HCT116 (cell line): ENCODE measurements at places on chromosomes 1 and 21.

DNA sequence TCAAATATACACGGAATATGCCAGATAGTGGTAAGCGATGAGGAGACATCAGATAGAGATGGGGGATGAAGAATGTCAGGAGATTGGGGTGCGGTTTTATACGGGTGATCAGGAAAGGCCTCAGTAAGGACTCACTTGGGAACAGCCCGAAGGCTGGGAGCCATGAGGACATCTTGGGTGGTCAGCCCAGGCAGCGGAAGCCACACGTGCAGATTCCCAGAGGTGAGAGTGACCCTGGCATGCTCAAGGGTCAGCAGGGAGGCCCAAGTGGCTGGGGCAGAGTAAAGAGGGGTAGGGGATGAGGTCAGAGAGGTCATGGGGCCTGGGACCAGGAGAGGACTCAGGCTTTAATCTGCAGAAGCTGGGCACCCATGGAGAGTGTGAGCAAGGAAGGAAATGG is 106.6 kb downstream of the MATN1 start:
- no peak for DNase-seq
- no peak overlapping the region for H3K27ac ChIP-seq
- H3K27me3 ChIP-seq = no peaks in the 10 kb centered on the region
- H3K36me3 ChIP-seq = no peaks in the 10 kb centered on the region
- no peak overlapping the region for H3K4me3 ChIP-seq
- H3K4me1 ChIP-seq = peaks cover 44% of the 10 kb centered on the region

DNA sequence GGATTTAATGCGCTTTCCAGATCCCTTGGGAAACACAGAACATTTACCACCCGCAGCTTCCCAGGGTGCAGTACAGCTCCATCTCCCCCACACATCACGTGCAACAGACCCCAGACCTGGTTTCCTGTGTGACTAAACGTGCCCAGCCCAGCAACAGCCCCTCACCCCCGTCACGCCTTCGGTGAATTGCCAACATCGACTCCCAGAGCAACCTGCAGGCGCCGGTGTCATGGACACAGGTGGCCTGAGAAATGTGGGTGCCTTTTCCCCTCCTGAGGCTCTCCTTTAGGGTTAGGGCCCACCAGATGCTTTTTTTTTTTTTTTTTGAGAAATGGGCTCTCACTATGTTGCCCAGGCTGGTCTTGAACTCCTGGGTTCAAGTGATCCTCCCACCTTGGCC is 24.2 kb upstream of the SUMO3 start:
- H3K36me3 ChIP-seq = no peaks in the 10 kb centered on the region
- peaks cover 10% of the 10 kb centered on the region; the same call in 1 of the 2 replicates for H3K4me1 ChIP-seq
- no peak overlapping the region for H3K27ac ChIP-seq
- H3K27me3 ChIP-seq = no peaks in the 10 kb centered on the region
- DNase-seq = no peak

- no peaks in the 10 kb centered on the region; the same call in 1 of the 2 replicates for H3K27me3 ChIP-seq
- H3K36me3 ChIP-seq = no peaks in the 10 kb centered on the region
- H3K27ac ChIP-seq = no peak overlapping the region
- H3K4me1 ChIP-seq = peaks cover 27% of the 10 kb centered on the region
- no peak overlapping the region for H3K4me3 ChIP-seq
- no peak for DNase-seq
Measured at GRCh38 chr21:45228656-45229240, 58.9 kb downstream of the POFUT2 start.

DNA sequence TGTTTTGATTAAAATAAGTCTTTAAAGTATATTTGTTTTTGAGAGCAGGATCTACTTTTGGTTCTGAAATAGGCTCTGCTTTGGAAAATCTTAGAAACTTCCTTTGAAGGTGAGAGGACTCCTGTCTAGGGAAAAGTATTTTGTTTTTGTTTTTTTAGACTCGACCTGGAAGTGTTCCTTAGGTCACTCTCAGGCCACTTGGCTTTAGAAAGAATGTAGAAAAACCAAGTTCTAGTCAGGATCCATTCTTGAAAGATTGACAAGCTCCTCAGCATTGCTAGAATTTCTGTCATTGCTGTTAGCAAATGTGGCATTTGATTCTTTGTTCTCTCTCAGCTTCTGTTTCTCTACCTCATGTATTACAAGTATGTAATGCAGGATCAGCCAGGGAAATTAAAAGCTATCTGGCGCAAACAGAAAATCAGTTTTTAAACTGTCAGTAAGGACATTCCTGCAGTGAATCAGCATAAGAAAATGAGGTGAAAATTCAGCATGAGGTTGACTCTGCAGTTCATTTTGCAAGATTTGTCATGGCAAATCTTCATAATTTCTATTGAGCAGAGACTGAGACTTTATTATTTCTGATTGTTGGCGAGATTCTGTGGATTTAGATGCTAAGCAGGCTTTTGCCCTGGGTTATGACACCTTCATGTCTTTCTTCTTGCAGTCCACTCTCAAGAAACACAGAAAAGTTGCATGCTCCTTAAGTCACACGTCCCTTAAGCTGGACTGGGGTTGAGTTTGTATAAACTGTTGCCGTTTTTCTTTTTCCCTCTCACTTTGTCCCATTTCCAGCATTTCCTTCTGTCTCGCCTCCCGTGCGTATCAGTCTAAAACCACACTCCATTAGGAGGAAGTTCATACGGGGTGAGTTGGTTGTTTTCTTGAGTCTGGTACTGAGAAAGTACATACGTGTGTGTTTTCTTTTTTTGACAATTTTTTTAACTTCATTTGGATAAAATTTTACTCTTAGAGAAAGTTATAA is 12.6 kb downstream of the NTPCR start:
- H3K27me3 ChIP-seq = no peaks in the 10 kb centered on the region
- no peaks in the 10 kb centered on the region for H3K4me1 ChIP-seq
- no peak overlapping the region for H3K27ac ChIP-seq
- peaks cover 7% of the 10 kb centered on the region; the same call in 1 of the 2 replicates for H3K36me3 ChIP-seq
- DNase-seq = no peak

- H3K36me3 ChIP-seq = no peaks in the 10 kb centered on the region
- H3K27ac ChIP-seq = no peak overlapping the region
- no peak for DNase-seq
- H3K4me1 ChIP-seq = no peaks in the 10 kb centered on the region
- peaks cover 3% of the 10 kb centered on the region; the same call in 1 of the 2 replicates for H3K27me3 ChIP-seq
Measured at GRCh38 chr1:55861676-55862340, 646.6 kb upstream of the USP24 start.
